Urothelium cell line (cell line): ENCODE measurements at places on chromosomes 12 and 14.
A peak's percentile ranks its signal among the peaks of the same experiment; 100 is the strongest.

GRCh38 chr14:94918896-94919295 is 149.0 kb upstream of the GSC start:
- DNase-seq: no peak

DNA sequence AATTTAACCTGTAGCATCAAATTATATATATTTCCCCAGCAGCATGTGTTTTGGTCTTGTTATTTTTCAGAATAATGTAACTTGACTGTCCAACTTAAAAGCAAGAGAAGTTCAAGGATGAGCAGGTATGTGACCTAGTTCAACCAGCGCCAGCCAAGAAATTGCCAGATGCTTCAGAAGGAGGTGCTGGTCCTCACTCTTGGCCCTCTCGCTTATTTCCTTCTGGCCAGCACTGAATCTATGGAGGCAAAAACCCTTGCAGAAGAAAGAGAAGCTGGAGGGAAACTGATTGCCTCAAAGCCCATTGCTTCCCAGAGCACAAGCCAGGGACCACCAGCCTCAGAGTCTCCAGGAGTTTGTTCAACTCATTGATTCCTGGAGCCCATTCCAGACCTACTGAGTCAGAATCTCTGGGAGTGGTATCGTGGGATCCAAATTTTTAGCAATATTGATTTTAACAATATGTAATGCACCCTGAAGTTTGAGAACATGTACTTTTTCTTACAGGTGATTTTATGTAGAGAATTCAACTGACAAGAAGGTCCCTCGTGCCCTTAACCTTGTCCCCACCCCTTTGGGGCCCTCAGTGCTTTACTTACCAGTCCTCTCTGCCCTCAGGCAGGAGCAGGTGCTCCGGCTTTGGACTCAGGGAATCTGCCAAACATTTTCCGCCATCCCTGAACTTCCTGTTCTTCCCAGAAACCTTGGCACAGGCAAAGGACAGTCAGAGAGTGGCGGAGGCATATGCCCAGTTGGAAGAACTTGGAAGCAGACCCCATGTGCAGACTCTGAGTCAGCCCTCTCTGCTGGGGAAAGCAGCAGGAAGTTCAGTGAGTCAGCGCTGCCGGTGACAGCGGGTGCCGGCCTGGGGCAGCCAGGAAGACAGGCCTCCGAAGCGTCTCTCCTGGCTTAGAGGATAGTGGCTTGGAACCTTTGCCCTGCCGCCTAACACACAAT is 10.4 kb downstream of the BEST3 start:
- peak; percentile 74 for DNase-seq

DNA sequence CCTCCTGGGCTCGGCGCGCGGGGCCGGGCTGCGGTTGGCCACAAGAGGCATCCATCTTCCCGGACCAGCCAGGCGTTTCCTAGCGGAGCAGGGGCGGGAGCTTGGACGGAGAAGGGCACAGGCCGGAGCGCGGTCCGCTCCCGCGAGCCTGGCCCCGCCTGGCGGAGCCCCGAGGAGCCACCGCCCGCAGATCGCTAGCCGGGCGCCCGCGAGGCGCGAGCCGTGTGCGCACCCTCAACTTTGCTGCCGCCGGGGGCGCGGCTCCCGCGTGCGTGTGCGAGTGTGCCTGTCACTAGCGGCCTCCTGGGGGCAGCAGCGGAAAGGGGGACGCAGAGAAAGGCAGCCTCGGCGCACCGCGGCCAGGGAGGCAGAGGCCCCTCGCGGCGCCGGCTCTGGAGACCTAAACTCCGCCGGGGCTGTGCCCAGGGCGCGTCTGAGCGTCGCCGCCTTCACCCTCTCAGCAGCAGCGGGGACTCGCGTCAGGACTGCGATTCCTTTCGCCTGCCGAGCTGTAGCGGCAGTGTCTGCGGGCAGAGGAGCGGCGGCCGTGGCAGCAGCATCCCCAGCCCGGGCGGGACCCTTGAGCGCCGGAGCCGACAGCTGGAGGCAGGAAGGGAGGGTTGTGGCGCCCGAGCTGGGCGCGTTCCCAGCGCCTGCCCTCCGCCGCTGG is 644 bp upstream of the SRGAP1 start:
- DNase-seq: peak; percentile 90

DNA sequence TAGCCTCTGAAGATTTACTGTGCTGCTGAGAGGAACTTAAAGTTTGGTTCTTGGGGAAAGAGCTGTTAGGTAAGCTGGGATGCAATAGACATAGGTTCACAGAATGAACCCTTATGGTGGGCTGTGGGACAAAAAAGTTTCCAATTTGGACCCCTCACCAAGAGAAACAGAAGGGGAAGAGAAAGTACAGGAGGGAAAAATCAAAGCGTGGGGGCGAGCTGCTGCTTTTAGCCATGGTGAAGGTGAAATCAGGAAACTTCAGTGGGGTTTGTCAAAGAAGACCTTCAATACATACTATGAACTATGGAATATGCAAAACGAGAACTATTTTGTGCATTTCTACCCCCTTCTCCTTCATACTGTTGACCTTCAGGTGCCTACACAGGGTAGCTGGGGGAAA is 10.6 kb upstream of the NINJ2 start:
- DNase-seq: no peak

DNA sequence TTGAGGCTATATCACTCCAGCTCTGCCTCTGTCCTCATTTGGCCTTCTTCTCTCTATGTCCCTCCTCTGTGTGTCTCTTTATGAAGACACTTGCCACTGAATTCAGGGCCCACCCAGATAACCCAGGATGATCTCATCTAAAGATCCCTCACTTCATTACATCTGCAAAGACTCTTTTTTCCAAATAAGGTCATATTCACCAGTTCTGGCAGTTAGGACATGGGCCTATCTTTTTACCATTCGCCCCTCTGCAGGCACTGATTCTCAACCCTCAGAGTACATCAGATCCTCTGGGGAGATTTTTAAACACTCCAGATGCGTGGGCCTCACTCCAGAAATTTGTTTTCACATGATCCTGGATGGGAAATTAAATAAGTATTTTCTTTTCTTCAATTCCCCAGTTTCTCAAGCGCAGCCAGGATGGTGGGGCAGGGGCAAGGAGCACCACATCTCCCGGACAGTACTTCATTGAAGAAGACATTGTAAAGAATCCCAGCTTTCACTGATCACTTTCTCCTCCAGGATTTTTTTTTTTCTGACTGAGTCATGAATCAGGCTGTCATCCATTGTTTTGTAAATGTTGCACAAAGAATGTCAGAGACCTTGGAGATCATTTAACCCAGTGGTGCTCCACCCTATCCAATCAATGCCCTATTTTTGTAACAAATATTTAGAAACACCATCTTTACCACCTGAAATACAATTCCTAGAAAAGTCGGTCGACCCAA is 27.4 kb downstream of the CRACR2A start:
- no peak for DNase-seq

GRCh38 chr12:121288986-121289385 is 7.5 kb downstream of the CAMKK2 start:
- no peak for DNase-seq

GRCh38 chr14:104284636-104285507 is 146.5 kb downstream of the KIF26A start:
- no peak for DNase-seq
